Spinal cord (tissue), 10 donors: ENCODE measurements at places on chromosomes 1 and 21.

GRCh38 chr1:222043444-222044292 is 301.8 kb upstream of the DUSP10 start:
- peak; percentile 73 for DNase-seq

DNA sequence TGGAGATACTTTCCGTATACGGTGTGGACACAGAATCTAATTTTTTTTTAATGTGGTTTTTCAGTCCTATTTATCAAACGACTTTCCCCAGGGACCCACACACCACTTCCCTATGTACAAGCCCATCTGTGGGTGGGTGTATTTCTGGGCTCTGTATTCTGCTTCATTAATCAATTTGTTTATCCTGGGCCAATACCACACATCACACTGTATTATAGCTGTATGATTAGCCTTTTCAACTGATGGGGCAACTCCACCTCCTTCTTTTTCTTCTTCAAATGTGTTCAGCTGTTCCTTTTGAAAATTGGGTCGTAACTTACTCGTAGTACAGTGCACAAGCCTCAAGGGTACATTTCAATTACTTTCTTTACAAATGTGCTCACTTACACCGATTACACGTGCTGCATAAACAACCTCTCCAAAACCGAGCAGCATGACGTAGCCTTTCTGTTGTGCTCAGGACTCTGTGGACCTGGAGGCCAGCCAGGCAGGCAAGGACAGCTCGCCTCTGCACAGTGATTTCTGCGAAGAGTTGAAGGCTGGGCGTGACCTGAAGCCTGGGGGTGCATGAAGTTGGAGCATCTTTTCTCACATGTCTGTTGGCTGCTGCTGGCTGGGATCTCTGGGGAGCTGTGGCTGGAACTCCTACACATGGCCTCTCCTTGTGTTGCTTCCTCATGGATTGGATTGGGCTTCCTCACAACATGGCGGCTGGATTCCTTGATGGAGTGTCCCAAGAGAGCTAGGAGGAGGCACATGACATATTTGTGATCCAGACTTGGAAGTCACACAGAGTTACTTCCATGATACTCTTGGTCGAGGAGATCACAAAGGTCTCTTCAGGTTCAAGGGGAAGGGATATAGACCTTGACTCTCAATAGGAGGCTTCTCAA is 126.5 kb downstream of the CRYAA start:
- no peak for DNase-seq

- DNase-seq, result peak; percentile 1
Observed at GRCh38 chr1:188782220-188782841, 1695.3 kb downstream of the BRINP3 start.

- no peak for DNase-seq
Observed at GRCh38 chr1:205066141-205066818, 18.0 kb downstream of the TMEM81 start.

- no peak for DNase-seq
Observed at GRCh38 chr1:153567621-153568366, 2.1 kb upstream of the S100A2 start.

GRCh38 chr1:150529017-150529416 is 13.5 kb downstream of the FALEC start:
- no peak for DNase-seq

- no peak for DNase-seq
Observed at GRCh38 chr1:164759144-164759920, 200.3 kb downstream of the PBX1 start.

DNA sequence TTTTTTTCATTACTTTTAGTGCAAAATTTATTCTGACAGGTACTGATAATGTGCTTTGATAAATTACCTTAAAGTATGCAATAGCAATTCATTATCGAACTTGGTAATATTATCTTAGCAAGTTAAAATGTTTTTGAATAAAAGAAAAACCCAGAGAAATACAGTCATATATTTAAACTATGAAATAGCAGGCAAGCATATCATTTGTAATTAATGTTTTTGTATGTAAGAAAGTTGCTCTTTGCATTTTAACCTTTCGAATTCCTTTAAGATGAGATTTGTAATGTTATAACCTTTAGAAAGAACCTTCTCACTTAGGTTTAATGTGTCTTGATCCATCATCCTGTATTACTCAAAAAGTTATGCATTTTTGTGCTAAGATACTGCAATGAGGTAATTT is 585.6 kb downstream of the PTBP2 start:
- no peak for DNase-seq

DNA sequence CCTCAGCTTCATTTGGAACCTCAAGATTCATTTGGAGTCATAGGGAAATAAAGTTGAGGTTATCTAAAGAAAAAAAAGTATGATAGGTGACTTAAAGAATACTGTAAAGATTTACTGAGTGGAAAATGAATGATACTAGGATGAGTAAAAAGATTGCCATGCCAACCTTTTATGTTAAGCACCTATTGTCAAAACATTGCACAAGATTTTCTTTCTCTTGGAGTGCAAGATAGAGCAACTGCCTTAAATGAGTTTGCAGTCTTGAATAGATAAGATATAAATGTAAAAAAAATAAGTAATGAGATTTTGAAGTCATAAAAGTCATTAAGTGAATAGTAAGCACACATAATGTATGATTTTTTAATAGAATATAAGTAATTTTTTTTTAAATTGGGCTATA is 5.1 kb upstream of the ANGPTL1 start:
- DNase-seq, result no peak
